ENCODE measurements at places on chromosomes 5 and 9. TPM values are rescaled to one million over a fixed set of nuclear protein-coding genes. Genes with fewer than 3 reads are reported as not detected.
A peak's percentile ranks its signal among the peaks of the same experiment; 100 is the strongest.

GRCh38 chr9:100869326-100869725 lies 159.2 kb upstream of the PLPPR1 start:
- no peaks in the 10 kb centered on the region for H3K36me3 ChIP-seq
- H3K27me3 ChIP-seq = no peaks in the 10 kb centered on the region
- no peak for DNase-seq
- H3K4me1 ChIP-seq = no peaks in the 10 kb centered on the region
- H3K4me3 ChIP-seq = no peak overlapping the region
- H3K27ac ChIP-seq = no peak overlapping the region

DNA sequence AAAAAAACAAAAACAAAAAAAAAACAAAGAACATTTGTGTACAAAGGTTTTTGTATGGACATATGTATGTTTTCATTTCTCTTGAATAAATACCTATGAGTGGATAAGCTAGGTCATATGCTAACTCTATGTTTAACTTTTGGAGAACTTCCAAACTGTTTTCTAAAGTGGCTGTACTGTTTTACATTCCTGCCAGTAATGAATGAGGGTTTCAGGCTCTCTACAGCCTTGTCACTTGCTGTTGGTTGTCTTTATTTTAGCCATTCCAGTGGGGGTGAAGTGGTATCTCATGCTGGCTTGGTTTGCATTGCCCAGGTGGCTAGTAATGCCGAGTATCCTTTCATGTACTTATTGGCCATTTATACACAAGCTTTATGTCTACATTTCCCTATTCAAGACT lies 9.1 kb upstream of the TRIO start:
- H3K27me3 ChIP-seq = no peaks in the 10 kb centered on the region
- peaks cover 24% of the 10 kb centered on the region for H3K4me1 ChIP-seq
- no peaks in the 10 kb centered on the region for H3K36me3 ChIP-seq
- no peak overlapping the region for H3K4me3 ChIP-seq
- no peak overlapping the region for H3K27ac ChIP-seq

DNA sequence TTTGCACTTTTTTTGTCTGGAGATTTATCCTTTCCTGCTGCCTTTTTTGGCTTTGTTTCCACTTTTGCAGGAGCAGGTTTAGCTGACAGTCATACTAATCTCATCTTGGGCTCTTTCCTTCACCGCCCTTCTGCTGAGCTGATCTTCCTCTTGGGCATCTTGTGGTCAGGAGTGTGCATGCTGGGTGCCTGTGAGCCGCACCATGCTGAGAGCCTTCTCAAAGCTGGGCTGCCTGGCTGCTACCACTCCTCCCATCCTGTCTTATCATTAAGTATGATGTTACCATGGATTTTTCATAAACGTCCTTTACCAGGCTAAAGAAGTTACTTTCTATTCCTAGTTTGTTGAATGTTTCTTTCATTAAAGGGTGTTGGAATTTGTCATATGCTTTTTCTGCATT lies 49.5 kb upstream of the MCCC2 start:
- H3K36me3 ChIP-seq = peaks cover 15% of the 10 kb centered on the region
- H3K4me3 ChIP-seq = no peak overlapping the region
- H3K27ac ChIP-seq = no peak overlapping the region
- DNase-seq = no peak
- H3K27me3 ChIP-seq = no peaks in the 10 kb centered on the region

DNA sequence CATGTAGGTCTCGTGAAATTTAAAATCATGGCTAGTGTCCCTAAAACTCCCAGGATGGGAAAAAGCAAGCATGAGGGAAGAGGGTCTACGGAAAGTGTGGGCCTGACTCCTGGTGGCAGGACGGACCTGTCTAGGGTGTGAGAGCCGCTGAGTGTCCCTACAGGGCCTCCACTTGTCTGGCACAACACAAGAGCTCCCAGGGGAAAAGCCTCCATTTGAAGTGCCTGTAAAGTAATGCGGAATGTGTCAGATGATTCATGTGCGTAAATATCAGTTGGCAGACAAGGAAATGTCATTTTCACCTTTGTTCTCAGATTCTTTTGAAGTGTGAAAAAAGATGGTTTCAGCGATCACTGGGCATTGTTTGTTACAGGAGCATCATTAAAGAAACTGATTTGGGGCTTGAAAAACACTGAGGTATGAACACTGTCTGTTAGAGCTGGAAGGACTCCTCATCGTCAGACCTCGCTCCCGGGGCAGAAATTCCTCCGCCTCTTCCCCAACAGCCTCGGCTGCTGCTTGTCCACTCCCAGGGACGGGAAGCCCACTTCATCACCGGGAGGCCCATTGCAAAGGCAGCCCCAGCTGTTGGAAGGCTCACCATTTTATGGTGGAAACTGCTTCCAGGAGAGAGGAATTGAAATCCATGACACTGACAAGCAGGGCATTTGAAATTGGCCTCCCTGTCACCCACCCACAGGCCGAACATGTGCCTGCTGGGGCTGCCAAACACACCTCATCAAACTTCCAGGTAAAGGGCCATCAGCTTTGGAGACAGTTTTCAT lies 240.8 kb downstream of the FSTL4 start:
- peaks cover 58% of the 10 kb centered on the region for H3K4me1 ChIP-seq
- H3K36me3 ChIP-seq = no peaks in the 10 kb centered on the region
- H3K4me3 ChIP-seq = no peak overlapping the region
- H3K27ac ChIP-seq = no peak overlapping the region
- DNase-seq = no peak

DNA sequence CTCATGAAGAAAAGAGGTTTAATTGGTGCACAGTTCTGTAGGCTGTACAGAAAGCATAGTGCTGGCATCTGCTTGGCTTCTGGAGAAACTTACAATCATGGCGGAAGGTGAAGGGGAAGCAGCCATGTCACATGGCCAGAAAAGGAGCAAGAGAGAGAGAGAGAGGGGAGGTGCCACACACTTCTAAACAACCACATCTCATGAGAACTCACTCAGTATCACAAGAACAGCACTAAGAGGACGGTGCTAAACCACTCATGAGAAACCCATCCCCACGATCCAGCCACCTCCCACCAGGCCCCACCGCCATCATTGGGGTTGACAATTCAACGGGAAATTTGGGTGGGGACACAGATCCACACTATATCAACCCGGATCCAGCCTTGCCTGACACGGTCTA lies 28.8 kb upstream of the IER5L start:
- no peaks in the 10 kb centered on the region for H3K27me3 ChIP-seq
- DNase-seq = no peak
- no peaks in the 10 kb centered on the region for H3K36me3 ChIP-seq
- H3K4me3 ChIP-seq = no peak overlapping the region
- peaks cover 22% of the 10 kb centered on the region for H3K4me1 ChIP-seq

DNA sequence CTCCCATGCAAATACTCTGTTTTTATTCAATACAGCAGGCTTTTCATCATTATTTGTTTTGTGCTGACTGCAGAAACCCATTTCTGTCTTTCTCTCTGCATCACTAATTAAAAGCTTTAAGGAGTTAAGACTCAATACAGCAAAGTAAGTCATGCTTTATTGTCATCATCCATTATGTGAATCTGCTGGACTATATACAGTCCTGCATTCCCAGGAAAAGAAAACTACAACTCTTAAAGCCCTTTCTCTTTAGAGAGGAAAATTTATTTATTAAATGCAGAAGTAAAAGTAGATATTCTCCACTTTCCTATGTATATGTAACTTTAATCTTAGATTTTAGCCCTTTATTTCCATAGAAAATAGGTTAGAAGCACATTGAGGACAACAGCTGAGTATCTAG lies 706.6 kb upstream of the RGMB start:
- no peak overlapping the region for H3K4me3 ChIP-seq
- no peak overlapping the region for H3K27ac ChIP-seq
- no peaks in the 10 kb centered on the region for H3K36me3 ChIP-seq
- no peak for DNase-seq
- no peaks in the 10 kb centered on the region for H3K4me1 ChIP-seq

DNA sequence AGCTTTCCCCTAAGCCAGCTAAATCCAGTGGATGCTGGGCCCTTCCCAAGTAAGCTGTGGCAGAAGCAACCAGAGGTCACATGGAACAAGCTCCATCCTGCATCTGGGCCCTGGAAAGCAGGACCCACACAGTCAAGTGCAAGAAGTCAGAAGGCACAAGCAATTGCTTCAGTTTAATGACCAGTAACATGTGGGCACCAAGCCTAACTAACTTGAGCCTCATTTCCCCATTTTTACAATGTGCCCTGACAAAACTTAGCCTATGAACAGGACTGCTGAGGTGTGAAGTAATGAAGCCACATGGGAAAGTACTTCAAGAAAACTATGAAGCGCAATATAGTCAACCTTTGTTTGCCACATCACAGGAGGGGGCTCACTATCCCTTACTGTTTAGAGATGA lies 90.5 kb downstream of the TLE1 start:
- no peak overlapping the region for H3K4me3 ChIP-seq
- H3K4me1 ChIP-seq = peaks cover 17% of the 10 kb centered on the region
- no peaks in the 10 kb centered on the region for H3K27me3 ChIP-seq
- H3K27ac ChIP-seq = no peak overlapping the region
- peaks cover 23% of the 10 kb centered on the region for H3K36me3 ChIP-seq

DNA sequence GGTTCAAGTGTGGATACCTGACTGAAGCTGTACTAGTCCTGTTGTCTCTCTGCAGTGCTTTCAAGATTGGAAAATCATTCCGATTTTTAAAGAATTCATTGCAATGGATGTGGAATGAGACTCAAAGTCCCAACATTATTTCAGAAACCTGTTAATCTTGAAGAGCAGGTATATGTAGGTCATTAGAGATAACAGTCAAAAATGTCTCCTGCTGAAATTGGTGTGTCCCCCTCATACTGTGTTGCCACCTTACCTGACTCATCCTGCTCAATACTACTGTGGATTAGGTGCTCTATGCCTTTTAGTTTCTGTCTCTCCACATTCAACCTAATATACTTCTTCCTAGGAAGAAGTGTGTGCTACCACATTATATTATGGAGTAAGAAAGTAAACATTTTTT lies 91.1 kb upstream of the NR3C1 start:
- H3K4me1 ChIP-seq = peaks cover 11% of the 10 kb centered on the region
- DNase-seq = no peak
- no peak overlapping the region for H3K27ac ChIP-seq

- H3K4me3 ChIP-seq = no peak overlapping the region
- no peaks in the 10 kb centered on the region for H3K27me3 ChIP-seq
- H3K27ac ChIP-seq = no peak overlapping the region
- H3K36me3 ChIP-seq = no peaks in the 10 kb centered on the region
Observed at GRCh38 chr5:155025895-155026294, 12.3 kb downstream of the KIF4B start.

DNA sequence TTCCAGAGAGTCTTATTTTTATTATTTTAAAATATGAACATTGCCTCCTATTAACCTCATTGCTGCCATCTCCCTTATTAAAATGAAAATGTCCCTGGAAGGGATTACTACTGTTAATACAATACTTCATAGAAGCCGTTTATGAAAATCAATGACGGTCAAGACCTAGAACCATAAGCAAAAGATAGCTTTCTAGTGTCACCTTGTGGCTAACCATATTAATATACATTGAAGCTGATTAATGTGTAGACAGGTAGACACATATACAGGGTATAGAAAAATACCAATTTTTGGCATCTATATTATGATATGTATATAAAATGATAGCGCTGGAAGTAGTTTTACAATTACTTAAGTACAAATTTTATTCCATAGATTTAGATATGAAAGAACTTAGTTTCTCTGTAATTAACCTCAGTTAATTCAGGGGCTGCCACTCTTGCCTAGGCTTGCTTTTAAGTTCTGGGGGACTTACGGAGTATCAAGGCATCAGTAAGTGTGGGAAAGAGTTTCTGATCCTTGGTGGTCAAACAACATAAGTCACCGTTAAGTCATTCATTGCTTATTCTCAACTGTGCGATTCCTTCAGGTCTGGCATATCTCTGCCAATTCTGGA lies 2.5 kb upstream of the YTHDC2 start:
- H3K36me3 ChIP-seq = peaks cover 6% of the 10 kb centered on the region
- no peak overlapping the region for H3K27ac ChIP-seq
- peaks cover 4% of the 10 kb centered on the region for H3K4me1 ChIP-seq
- peak; percentile 61 for DNase-seq
- H3K27me3 ChIP-seq = peaks cover 3% of the 10 kb centered on the region

DNA sequence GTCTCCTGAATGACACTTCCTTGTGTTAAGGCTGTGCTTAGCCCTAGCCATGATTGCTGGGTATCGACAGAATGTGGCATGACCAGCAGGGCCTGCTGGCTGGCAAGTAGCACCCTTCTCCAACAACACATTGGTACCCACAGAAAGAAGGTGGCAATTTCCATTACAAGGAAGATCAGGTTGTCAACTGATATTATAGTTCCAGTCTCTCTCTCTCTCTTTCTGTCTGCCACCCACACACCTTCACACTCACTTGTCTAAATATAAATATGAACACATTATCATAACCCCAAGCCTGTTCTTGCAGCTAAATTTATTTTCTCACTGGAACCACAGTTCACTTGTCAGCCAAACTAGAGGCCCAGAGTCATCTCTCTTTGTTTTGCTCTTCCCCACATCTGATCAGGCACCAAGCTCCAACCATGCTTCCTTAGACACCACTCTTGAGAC lies 408.1 kb upstream of the PIK3R1 start:
- no peak for DNase-seq
- H3K27ac ChIP-seq = no peak overlapping the region
- no peak overlapping the region for H3K4me3 ChIP-seq
- no peaks in the 10 kb centered on the region for H3K36me3 ChIP-seq

- H3K4me3 ChIP-seq = no peak overlapping the region
- peak; percentile 74 for DNase-seq
- peaks cover 12% of the 10 kb centered on the region for H3K4me1 ChIP-seq
- H3K27me3 ChIP-seq = no peaks in the 10 kb centered on the region
Observed at GRCh38 chr9:114804505-114804904, 1.3 kb downstream of the TNFSF15 start.

GRCh38 chr5:68542207-68542606 lies 326.7 kb downstream of the PIK3R1 start:
- H3K4me1 ChIP-seq = no peaks in the 10 kb centered on the region
- no peak overlapping the region for H3K27ac ChIP-seq
- no peak for DNase-seq
- no peaks in the 10 kb centered on the region for H3K36me3 ChIP-seq
- H3K27me3 ChIP-seq = no peaks in the 10 kb centered on the region
- H3K4me3 ChIP-seq = no peak overlapping the region

DNA sequence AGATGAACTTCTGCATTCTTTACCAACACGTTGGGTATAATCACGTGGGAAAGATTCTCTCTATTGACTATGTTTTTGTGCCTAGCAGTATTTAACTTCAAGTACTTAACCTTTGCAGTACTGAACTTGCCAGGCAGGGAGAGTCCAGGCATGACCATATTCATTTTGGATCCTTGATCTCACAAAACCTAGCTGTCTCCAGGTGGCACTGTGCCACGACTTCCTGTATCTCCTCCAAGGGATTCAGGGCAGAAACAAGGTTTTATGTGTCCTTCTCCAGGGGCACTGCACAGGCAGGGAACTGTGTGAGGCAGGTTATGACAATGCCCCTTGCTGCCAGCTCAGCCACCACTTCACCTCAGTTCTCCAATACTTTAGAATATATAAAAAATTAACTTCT lies 11.7 kb upstream of the IFNA5 start:
- no peak overlapping the region for H3K4me3 ChIP-seq
- peaks cover 5% of the 10 kb centered on the region for H3K36me3 ChIP-seq
- H3K4me1 ChIP-seq = no peaks in the 10 kb centered on the region
- H3K27me3 ChIP-seq = no peaks in the 10 kb centered on the region

Gene ANAPC2
- 41.6 TPM for polyA plus RNA-seq

Gene SLCO6A1
- polyA plus RNA-seq = not detected

Measured in muscle of leg (tissue), 16 donors.